ENCODE measurements at places on chromosomes 11 and 22. TPM values are rescaled to one million over a fixed set of nuclear protein-coding genes. Genes with fewer than 3 reads are reported as not detected.

PANX2 gene
- 1.3 TPM for polyA plus RNA-seq

DERL3 gene
- polyA plus RNA-seq: 0.62 TPM

GRCh38 chr11:46850829-46851380, 4.8 kb upstream of the CKAP5 start:
- DNase-seq: no peak

C22orf31 gene
- polyA plus RNA-seq: not detected

- peak; percentile 20 for DNase-seq
Measured at GRCh38 chr11:66479394-66480116, 679 bp upstream of the DPP3 start.

Data from IMR-90 (cell line).